ENCODE measurements at places on chromosomes 3 and 15.

GRCh38 chr3:54572197-54572895 lies 355.5 kb downstream of the LRTM1 start:
- no peak for DNase-seq

DNA sequence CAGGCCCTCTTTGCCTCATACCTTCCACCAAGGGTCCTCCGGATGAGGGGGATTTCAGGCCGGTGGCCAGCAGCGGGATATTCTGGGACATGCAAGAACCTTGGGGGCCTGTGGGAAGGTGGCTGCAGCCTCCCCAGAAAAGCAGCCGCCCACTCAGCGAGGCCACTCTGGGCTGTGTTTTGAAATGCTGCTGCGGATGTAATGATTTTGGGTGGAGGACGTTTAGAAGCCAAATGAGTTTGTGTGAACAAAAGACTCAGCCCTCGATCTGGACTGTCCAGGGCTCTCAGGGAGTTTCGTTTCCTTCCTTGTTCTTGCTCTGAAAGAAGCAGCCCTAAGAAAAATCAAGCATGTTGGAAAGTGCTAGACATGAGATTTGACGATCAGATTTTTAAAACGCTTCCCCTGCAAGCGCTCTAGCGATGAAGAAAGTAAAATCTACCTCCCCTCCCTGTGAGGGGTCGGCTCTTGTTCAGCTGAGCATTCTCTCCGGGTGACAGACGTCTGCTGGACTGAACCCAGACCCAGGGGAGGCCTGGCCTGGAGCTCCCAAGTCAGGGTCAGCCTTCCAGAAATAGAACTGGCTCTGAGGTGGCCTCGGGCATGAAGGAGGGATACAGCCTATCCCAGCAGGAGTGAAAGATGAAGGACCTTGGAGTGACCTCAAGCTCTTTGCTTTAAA lies 12.9 kb downstream of the HEG1 start:
- DNase-seq = no peak

- DNase-seq = no peak
Measured at GRCh38 chr3:40333416-40333815, 23.9 kb downstream of the EIF1B start.

DNA sequence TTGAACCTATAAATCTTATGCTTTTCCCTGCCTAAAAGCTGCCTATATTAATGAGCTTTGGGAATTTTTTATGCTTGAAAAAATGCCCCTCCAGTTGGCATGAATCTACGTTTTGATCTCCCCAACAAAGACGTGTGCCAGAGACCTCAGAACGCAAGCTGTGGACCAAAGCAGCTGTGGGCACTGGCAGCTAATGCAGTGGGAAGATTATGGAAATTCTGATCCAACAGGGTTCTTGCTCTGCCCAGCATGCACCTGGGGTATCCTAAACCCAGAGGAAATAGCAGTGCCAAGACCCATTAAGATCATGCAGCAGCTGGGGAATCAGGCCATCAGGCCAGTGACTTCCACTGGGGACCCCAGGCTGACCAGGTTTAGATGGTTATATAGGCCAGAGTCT lies 423.0 kb downstream of the ZBBX start:
- DNase-seq = no peak

- no peak for DNase-seq
Measured at GRCh38 chr15:66777596-66778313, 75.7 kb downstream of the SMAD6 start.

- DNase-seq = no peak
Measured at GRCh38 chr3:64392001-64392400, 166.7 kb upstream of the PRICKLE2 start.

DNA sequence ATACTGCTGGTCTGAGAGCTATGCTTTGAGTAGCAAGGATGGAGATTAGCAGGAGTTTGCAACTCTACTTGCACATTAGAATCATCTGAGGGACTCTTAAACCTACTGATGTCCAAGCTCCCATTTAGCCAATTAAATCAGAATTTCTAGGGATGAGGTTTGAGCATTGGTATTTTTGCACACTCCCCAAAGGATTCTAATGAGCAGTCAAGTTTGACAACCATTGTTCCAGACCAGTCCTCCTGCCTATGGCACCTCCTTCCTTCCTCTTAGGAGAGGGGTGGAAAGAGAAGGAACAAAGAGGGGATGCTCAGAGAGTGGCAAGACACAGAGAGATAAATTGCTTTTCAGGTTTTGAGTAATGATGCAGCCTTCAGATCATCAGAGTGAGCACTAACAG lies 275.5 kb upstream of the ROPN1 start:
- no peak for DNase-seq

DNA sequence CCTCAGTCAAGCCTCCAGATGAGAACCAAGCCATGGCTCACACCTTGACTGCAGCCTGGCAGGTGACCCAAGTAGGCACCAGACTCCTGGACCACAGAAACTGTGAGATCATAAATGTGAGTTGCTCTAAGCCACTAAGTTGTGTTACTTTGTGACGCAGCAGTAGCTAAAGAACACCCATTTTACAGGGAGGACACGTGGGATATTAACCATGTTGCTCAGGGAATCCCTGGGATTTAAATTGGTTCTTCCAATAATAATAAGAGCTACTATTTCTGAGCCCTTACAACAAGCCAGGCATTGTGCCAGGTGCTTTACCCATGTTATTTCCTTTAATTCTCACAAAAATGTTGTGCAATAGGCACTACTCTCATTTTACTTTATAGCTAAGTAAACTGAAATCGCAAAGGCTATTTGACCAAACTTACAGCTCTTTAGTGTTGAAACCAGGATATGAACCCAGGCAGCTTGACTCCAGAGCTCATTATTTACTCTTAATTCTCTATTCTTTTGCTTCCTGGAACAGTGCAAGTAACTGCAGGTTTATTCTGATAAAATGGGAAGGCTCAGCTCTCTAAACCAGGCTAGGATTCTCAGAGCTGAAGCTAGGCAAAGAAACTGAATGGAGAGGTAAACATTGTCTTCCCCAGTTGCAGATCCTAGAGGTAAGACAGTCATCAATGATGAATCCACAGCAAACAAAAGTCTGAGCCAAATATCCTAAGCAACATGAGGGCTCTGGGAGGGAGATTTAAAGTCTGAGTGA lies 294.4 kb downstream of the KBTBD8 start:
- no peak for DNase-seq

- DNase-seq = no peak
Measured at GRCh38 chr3:78633626-78634025, 1134.2 kb downstream of the ROBO1 start.

GRCh38 chr15:33026614-33027013 lies 167.9 kb downstream of the FMN1 start:
- no peak for DNase-seq

DNA sequence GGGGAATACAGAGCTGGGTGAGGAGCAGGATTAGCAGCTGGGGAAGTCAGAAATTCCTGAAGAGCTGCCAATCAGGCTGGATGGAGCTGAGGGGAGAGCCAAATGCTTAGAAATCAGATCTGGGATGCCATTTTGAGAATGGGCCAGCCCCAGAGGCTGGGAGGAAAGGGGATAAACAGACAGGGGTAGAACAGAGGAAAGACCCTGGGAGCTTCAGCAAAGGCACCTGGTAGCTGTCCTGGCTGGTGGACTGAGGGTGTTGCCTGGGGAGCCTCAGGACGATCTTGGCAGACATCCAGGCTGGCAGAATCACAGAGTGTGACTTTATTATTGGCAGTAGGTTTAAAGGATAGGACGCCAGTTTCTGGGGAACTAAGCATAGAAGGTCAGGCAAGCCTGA lies 97.8 kb downstream of the SQOR start:
- no peak for DNase-seq

DNA sequence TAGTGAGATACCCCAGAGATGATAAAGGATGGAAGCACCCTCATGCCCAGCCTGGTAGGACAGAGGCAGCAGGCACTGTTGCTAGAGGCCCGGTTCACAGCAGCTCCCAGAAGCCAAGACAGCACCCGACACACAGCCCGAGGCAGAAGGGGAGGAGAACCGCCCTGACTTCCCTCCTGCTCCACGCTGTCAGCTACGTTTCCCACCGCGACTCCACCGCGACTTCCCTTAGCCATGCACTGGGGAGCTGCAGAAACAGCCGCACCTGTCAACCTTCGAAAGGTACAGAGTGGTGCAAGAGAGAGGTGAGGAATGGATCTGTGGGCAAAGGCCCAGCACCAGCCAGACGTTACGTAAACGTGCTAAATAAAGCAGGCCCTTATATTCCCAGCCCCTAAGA lies 529.2 kb downstream of the GABRG3 start:
- no peak for DNase-seq

GRCh38 chr3:16607718-16608117 lies 2.5 kb upstream of the DAZL start:
- DNase-seq = no peak

GRCh38 chr15:74390647-74391288 lies 23.3 kb upstream of the CYP11A1 start:
- DNase-seq = no peak

GRCh38 chr3:172370419-172370818 lies 77.8 kb downstream of the GHSR start:
- DNase-seq = no peak

DNA sequence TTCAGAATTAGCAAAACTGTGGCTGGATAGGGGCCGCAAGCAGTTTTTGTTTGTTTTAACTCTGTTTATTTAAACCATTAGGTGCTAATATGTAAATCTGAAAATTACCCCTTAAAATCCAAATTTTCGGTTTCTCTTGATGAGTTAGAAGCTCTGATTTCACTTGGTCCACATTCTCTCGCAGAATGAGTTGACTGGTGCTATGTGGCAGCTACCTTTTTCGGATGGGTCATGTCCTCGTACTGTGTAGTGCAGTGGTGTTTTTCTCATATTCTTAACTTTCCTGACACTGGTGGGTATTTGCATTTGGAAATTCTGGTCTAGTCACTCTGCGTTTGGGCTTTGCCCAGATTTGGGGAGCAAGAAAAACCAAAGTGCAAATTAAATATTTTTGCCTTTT lies 87.1 kb downstream of the DIPK2A start:
- DNase-seq = no peak

DNA sequence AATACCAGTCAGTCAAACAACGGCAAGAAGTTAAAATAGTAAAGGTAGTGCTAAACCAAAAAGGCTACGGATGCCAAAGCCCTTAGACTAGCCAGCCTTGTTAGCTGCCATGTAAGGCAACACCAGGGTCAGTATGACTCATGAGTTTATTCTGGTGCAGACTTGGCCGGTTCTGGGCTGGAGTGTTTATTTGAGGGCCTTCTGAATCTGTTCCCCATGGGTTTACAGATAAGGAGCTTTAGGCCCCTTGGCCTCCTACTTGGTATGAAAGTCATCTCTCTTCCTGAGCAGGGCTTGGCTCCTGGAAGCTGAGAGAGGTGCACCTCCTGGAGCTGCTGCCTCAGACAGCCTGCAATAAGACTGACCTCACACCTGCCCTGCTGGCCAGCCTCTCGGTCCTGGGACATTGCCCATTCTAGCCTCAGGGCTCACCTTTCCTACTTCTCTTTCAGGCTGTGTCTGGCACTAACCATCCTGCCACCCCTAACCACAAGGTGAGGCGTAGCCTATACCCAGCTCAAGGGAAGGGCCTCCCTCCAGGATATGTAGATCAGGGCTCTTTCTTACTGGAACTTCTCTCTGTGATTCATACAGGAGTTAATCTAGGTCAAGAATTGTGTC lies 10.4 kb upstream of the RTP1 start:
- DNase-seq = no peak

DNA sequence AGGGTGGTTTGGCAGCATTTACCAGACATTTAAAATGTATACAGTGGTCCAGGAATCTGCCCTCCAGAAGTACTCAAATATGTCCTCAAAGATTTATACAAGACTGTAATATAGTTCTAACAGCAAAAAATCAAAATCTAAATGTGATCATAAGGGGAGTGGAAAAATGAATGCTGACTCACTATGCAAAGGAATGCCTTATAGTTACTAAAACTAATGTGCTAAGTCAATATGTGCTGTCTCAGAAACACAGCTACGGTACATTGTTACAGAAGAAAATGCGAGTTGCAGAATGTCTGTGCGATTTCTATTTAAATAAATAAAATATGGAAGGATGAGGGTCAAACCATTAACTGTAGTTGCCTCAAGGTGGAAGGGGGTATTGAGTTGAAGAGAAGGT lies 230.1 kb upstream of the UBE2E1 start:
- no peak for DNase-seq

- DNase-seq = no peak
Measured at GRCh38 chr15:41900526-41901380, 6.9 kb upstream of the SPTBN5 start.

- DNase-seq = no peak
Measured at GRCh38 chr15:70259640-70260508, 162.2 kb upstream of the TLE3 start.

DNA sequence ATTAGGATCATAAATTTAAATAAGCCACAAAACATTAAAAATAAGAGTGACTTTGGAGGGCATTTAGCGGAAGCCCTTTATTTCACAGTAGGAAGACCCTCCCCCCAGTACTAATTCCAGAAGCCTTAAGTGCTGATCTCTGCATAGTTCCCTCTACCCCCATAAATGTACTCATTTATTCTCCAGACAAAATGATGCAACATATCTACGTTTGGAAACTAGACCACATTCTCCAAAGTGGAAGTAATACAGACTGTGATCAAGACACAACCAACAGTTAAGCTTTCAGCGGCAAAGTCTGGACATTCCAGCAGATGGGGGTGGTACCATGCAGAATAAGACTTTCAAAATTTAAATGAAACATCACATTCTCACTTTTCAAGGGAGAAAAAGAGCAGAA lies 44.8 kb upstream of the RPS17 start:
- no peak for DNase-seq

GRCh38 chr15:26129852-26130251 lies 266.7 kb upstream of the ATP10A start:
- DNase-seq = no peak

GRCh38 chr3:36796161-36796560 lies 31.8 kb upstream of the DCLK3 start:
- DNase-seq = no peak

- no peak for DNase-seq
Measured at GRCh38 chr3:188338086-188338485, 184.1 kb downstream of the LPP start.

DNA sequence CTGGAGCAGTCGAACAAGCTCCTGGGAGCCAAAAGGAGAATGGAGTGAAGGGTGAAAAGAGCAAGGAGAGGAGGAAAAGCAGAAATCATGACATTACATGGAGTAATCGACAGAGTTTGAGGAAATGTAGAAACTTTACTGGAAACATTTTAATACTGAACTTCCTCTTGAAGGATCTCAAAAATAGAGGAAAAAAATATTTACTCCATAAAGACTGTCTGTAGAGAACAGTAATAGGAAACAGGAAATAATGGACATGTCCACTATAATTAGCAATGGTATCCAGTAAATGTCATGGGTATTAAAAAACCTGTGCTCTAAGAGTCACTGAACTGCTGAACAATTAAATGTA lies 53.0 kb downstream of the TBC1D2B start:
- no peak for DNase-seq

DNA sequence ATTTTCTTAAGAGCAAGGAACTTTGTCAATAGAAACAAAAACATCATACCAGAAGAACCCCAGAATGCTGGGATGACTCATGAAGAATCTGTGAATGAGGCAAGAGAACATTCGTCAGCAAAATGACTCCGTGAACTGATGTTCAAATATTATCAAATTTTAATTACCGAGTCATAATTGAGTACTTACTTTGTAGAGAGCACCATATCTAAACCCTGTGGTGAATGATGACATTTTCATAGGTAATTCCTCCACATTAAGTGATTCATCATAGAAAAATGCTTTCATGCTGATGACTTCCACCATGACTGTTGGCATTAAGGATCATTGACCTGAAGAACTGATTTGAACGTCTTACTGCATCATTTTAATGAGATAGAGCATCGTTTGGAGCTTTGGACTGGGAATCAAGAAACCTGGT lies 56.3 kb downstream of the PPARG start:
- DNase-seq = no peak

All from central memory CD4-positive, alpha-beta T cell (primary cell).